ENCODE measurements at places on chromosomes 6 and 20.
A peak's percentile ranks its signal among the peaks of the same experiment; 100 is the strongest.

DNA sequence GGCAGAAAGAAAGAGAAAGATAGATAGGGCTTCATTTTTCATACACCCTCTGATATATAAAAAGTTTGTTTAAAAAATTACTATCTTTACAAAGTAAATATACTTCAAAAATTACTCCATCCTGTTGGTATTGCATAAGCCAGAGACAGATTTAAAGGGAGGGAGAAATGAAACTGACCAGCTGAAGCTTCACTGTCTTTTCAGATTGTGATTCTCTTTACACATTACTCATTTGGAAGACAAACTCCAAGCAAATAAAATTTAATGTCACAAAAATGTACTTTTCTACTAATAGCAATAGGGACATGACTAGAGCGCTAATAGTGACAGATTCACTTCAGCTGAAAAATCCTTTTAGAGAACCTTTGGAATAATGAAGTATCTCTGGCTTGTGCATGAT, 38.6 kb upstream of the MARCKS start:
- DNase-seq, result peak; percentile 6

DNA sequence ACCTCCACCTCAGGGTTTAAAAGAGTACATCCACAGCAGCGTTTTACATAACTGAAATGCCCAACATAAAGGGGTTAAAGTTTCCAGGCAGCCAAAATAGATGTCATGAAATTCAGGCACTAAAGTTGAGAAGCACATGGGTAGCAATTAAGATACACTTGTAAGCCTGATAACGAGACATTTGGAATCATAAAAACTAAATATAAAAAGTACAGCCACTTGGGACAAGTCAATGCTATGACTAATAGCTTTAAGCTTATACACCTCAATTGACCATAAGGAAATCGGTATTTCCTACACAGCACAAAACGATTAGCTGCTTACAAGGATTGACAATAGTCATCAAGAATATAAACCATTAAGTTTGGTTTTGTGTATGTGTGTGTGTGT, 11.8 kb downstream of the LOC128125822 start:
- no peak for DNase-seq

- DNase-seq, result no peak
Observed at GRCh38 chr6:138844192-138844591, 48.3 kb downstream of the ECT2L start.

- no peak for DNase-seq
Observed at GRCh38 chr6:168281826-168282225, 37.8 kb downstream of the DACT2 start.

- no peak for DNase-seq
Observed at GRCh38 chr6:168035661-168036545, 38.4 kb downstream of the KIF25 start.

- no peak for DNase-seq
Observed at GRCh38 chr20:50050214-50050613, 62.7 kb downstream of the UBE2V1 start.

DNA sequence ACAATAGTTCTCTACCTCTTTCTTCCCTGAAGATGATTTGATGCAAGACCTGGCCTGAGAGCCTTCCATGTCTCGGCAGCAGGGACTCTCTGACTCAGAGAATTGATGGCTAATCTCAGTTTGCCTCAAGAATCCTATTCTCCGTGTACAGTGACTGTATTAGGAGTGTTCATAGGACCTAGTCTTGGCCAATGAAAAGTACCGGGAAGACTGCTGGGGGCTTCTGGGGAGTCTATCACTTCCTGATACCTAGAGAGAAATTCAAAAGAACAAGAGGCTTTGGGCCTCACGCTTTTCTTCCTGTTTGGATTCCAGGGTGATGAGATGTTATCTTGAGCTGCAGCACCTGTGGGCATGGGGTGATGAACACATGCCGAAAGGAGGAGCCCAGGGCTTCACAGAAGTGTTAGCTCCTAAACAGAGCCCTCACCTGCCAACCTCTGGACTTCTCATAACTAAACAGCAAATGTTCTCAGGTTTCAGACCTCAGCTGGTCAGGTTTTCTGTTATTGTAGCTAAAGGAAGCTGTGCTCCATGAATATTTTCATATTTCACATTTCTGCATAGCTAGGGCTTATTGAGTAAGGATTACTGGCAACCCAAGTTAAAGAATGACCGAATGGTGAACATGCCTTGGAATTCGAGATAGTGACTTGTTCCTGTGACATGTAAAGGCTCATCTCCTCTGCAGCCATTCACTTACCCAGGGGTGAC, 323.1 kb upstream of the AGPAT4 start:
- DNase-seq, result no peak

DNA sequence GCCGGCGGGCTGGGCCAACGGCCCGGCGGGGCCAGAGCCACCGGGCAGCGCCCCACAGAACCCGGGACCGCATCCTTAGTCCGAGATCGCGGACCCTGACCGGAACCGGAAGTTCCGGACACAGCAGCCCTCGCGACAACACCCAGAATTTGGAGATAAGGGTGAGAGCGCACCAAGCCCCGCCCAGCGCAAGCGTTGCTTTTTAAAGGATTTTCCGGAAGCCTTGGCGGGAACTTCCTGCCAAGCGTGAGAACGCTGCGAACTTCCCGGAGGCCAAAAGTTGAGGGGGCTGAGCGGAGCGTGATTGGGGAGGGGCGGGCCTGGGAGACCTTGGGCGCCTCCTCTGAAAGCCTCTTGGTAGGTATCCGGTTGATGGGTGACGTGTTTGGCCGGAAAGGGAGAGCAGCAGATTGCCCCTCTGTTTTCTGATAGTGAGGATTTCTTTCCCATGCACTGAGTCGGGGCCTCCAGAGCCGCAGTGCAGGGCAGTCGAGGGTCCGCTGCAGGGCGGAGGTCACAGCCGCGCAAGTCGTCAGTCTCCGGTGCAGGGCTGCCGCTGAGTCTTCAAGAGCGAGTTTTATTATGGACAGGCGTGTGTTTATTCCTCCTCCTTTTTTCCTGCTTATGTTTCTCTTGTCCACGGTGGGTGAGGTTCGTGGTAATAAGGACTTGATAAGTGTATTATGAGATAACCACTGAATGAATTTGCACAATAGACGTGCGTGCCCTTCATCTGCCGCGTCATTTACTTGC, at the start of gene MTRF1L:
MTRF1L (minus strand) TSS at position 97 of the 753 bp plus-strand sequence; CDS start at position 73, 24 bp downstream.
- peak; percentile 87 for DNase-seq

GRCh38 chr6:147910281-147910680, 401.8 kb downstream of the SAMD5 start:
- no peak for DNase-seq

DNA sequence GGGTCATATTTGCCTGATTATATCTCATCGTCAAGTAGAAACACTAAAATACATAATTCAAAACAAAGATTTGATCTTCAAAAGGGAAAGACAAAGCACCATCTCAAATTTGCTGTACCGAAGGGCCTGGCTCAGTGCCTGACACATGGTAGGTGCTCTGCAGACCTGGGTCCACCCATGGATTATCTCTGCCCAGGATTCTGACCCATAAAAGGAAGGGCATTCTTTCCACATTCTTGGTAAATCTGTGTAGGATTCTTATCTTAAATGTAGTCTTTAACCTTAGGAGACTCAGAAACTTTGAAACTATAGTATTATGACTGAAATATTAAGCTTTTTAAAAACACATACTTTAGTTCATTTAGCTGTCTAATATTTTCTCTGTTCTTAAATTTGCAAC, 274.1 kb upstream of the FLRT3 start:
- DNase-seq, result no peak

GRCh38 chr6:123022975-123023374, 26.9 kb downstream of the CLVS2 start:
- DNase-seq, result no peak

- no peak for DNase-seq
Observed at GRCh38 chr6:31779908-31780307, 2.8 kb upstream of the VWA7 start.

DNA sequence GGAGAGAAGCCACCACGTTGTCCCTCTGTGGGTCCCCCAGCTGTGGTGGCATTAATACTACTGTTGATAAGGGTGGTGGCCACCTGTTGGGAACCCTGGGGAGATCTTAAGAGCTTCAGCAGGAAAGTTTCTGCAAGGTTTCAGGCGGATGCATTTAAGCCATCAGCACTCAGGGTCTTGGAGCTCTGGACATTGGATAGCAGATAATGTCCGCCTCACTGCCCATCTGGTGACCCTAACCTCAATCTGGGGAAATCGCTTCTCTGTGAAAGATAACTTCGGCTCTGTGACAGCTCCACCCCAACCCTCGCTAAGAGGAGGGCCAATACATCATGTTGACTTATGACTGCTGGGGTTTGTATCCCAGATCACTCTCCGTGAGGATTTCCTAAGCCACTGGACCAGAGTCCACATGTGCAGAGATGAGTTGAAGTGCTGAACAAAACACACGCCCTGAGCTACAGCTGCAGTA, 92.9 kb downstream of the FOXC1 start:
- no peak for DNase-seq

DNA sequence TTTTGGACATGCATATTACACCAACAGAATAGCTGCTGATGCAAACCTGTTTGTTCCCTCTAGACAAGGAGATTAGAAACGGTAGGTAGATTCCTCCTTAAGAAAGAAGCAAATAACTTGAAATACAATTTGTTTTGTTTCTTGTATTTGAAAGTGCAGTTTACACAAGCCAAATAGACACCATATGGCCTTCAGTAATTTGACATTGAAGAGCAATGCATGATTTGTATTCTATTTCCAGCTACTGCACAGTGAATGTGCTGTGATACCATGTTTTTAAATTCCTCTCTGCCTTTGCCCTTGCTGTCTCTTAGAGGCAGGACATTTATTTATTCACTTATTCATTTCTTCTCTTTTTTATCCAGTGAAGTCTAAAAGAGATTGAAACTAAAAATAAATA, 31.9 kb upstream of the ANKEF1 start:
- no peak for DNase-seq

- no peak for DNase-seq
Observed at GRCh38 chr6:118504611-118505010, 43.5 kb upstream of the PLN start.

- no peak for DNase-seq
Observed at GRCh38 chr6:49527320-49527719, 23.1 kb upstream of the C6orf141 start.

GRCh38 chr6:100472674-100473073, 8.0 kb upstream of the SIM1 start:
- DNase-seq, result no peak

DNA sequence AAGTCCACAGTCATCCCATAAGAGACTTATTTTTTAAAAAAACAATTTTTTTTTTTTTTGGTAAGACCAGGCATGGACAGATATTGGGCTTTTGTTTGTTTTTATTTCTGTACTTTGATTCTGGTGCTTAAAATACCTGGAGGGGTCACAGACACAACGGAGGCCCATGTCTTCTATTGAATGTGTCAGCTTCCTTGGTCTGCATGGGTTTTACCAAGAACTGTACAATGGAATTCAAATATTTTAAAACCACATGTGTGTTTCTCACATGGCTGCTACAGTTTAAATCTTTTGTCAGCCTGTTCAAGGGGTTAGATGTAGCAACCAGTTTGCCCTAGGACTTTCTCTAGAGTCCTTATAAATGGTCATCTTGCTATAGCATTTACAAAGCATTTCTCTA, 139.8 kb downstream of the SOX4 start:
- DNase-seq, result no peak

- no peak for DNase-seq
Observed at GRCh38 chr20:17698384-17698783, 1.4 kb upstream of the BANF2 start.

DNA sequence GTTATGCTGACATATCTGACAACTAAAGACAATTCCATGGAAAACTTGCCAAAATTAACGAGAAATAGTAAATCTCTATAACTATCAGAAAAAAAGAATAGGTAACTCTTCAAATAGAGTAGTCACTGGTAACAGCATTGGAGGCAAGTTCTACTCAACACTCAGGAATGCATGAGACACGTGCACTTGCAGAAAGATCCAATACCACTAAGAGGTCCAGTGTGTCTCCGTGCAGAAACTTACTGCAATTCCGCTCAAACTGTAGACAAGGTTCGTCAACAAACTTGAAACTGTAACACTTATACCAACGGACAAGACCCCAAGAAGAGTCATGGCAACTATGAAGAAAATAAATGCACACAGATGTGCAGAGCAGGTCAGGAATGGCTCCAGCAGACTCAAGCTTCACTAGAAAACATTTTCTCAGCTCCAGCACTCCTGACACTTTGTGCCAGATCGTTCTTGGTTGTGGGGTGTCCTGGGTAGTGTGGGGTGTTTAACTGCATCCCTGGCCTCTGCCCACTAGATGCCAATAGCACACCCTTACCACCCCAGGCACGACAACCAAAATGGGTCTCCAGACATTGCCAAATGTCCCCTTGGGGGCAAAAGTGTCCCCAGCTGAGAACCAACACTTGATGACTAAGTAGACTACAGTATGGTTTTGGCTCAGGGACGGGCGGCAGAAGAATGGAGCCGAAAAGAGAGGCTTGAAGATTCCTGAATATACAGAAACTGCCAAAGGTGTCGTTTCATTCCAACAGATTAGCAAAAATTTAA, 134.8 kb downstream of the DTNBP1 start:
- DNase-seq, result no peak

DNA sequence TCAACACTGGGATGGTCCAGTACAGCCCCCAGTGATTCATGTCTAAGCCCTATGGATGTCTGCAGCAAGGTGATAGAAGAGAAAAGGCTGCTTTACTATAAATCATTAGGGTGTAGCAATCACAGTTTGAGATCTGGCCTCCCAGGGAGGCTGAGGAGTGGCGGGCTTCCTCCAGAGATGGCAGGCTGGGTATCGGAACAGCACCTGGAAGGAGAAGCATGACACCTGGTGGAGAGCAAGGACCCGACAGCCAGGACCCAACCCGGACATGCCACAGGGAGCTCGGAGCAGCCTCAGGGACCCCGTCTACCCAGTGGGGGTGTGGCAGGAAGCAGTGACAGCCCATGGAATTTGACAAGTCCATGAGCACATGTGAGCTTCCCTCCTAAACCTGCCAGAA, 114.8 kb upstream of the CD93 start:
- no peak for DNase-seq

GRCh38 chr6:1910621-1911407, 301.1 kb downstream of the FOXC1 start:
- no peak for DNase-seq

DNA sequence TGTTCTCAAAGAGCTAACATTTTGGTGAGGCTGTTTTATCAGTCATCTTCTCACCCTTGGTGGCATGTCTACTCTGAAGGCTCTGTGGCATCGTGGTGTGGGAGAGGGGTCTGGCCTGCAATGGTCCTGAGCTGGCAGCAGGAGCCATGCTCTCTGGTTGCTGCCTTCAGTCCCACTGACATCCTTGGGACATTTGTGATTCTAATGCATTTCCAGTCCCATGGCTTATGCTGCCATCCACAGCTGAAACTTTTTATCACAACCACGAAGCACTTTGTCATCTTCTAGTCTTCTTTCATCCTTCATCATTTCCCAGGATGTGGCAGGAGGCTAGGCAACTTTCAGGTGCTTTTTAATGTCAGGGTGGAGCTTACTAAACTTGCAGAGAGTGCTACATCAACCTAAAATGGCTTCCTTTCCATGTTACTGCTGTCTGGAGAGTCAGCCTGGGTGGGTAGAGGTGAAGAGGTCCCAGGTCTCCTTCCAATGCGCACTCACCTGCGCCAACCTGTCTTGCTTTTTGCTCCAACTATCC, 77.1 kb downstream of the GPR63 start:
- peak; percentile 37 for DNase-seq

- DNase-seq, result no peak
Observed at GRCh38 chr20:51906049-51906448, 103.7 kb upstream of the SALL4 start.

- DNase-seq, result peak; percentile 34
Observed at GRCh38 chr20:50398821-50399554, 111.2 kb upstream of the PTPN1 start.
